ENCODE measurements at places on chromosomes 1 and 21.

- peak; percentile 3 for DNase-seq
Measured at GRCh38 chr1:93346421-93346993, 800 bp downstream of the DR1 start.

DNA sequence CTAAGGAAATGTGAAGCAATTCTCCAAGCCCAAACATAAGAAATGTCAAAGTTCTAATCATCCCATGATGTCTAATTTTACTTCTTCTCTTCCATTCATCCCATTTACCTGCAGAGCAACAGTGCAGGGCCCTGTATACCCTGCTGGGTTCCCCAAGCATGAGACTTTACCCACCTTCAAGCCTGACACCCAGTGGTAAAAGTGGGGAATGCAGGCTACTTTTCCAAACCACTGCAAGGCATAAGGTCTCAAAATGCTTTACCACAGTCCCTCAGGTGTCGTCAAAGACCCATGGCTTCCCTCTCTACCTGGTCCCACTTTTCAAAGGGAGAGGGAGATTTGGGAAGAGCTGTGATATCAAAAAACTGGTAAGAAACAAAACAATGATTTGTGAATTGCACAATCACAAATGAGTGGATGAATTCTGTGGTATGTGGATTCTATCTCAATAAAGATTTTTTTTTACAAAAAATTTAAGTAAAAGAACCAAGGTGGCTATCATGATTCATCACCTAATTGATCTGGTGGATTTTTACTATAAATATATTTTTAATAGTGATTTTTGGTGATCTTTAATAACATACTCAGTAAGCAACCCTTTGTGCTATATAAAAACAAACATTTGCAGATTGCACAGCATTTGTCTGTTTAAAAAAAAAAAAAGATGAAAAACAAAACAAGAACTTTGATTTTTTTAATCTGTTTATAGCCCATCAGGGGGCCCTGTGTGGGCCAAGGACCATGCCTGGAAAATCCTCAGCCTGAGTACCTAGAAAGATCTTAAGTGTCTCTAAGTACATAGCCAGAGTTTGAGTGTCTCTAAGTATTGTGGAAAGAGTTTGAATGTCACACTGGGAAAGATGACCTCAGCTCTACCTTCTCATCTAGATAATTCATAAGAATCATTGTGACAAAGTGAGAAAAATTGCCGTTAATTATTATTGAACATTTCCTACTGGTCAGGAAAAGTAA lies 73.1 kb upstream of the GJB5 start:
- no peak for DNase-seq

DNA sequence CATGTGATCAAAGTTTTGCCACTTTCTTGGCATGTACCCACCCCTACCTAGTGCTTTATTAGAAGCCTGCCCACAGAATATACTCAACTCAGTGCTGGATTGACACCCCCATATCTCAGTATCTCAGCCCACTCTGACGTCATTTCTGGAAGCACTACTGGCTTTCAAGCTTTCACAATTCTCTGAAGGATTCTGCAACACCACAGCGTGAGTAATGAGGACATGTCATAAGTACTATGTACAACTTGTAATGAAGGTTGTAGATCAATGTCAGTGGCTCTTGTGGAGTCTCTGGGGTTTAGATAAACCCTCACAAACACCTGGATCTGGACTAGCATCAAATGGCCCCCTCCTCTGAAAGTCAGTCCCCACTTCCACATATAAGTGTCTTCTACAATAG lies 57.2 kb downstream of the TNFSF4 start:
- DNase-seq: no peak

GRCh38 chr1:45585496-45586075 lies 1.7 kb downstream of the NASP start:
- DNase-seq: no peak

- DNase-seq: no peak
Measured at GRCh38 chr1:203074610-203075009, 11.2 kb downstream of the MYOG start.

GRCh38 chr1:29782846-29783507 lies 546.7 kb downstream of the PTPRU start:
- no peak for DNase-seq

- no peak for DNase-seq
Measured at GRCh38 chr1:101299141-101299540, 62.3 kb downstream of the S1PR1 start.

- no peak for DNase-seq
Measured at GRCh38 chr1:88514544-88515060, 169.5 kb upstream of the PKN2 start.

DNA sequence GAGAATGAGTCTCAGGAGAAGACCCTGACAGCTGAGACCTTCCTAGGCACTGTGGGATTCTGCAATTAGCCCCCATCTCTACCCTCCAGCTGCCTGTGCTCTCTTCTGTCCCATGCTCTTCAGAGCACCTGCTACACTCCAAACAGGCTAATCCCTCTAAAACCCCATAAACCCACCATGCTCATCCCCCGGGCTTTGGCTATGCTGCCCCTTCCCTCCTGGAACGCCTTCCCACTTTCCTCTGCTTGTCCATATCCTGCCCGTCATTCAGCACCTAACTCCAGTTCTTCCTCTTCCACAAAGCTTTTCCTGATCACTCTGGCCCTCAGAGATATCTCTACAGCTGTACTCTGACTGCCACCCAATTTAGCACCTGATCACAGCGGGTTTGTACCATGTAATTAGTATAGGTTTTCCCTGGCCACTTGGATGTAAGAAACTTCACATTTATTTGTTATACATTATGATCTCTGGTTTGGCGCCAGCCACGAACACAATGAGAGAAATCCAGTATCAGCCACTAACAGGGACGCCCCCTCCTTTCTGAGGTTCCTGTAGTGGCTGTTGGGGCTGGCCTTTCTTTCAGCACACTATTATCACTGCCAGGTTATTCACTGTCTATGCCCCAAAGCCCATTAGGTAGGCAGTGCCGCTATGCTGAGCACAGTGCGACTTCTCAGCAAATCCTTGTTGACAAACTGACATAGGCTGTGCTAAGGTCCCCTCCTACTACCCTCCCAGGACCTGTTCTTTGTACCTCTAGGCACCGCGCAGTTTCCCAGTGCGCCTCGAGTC lies 45.1 kb downstream of the CDC7 start:
- no peak for DNase-seq

- DNase-seq: no peak
Measured at GRCh38 chr1:183027031-183027430, 3.8 kb downstream of the LAMC1 start.

- DNase-seq: no peak
Measured at GRCh38 chr1:204923201-204923600, 52.5 kb downstream of the NFASC start.

- DNase-seq: no peak
Measured at GRCh38 chr1:115240297-115240696, 97.8 kb downstream of the NGF start.

- no peak for DNase-seq
Measured at GRCh38 chr21:33432496-33432895, 29.3 kb downstream of the IFNGR2 start.

- peak; percentile 82 for DNase-seq
Measured at GRCh38 chr1:116485071-116485735, 85.6 kb downstream of the CD58 start.

DNA sequence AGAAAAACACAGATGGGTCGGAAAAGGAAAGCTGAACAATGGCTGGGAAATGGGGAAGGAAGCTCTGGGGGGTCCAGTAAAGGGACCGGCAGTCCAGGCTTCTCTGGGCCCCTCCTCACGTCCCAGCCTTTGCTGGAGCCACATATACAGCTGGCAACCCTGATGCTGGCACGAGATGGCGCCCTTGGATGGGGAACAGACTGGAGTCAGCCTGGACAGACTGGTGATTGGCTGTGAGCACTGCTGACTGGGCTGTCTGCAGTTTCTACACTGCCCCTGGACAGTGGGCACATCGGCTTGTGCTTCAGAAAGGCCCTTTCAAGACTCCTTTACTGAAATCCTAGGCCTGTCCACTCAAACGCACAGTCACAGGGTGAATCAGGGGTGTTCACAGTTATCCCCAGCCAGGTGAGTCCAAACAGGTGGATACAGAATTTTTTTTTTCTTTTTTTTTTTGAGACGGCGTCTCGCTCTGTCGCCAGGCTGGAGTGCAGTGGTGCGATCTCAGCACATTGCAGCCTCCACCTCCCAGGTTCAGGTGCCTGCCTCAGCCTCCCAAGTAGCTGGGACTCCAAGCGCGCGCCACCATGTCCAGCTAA lies 31.1 kb upstream of the ZBTB40 start:
- peak; percentile 25 for DNase-seq

GRCh38 chr1:28775121-28775942 lies 36.6 kb upstream of the OPRD1 start:
- peak; percentile 13 for DNase-seq

GRCh38 chr1:27773826-27774445 lies 917 bp downstream of the STX12 start:
- DNase-seq: no peak

DNA sequence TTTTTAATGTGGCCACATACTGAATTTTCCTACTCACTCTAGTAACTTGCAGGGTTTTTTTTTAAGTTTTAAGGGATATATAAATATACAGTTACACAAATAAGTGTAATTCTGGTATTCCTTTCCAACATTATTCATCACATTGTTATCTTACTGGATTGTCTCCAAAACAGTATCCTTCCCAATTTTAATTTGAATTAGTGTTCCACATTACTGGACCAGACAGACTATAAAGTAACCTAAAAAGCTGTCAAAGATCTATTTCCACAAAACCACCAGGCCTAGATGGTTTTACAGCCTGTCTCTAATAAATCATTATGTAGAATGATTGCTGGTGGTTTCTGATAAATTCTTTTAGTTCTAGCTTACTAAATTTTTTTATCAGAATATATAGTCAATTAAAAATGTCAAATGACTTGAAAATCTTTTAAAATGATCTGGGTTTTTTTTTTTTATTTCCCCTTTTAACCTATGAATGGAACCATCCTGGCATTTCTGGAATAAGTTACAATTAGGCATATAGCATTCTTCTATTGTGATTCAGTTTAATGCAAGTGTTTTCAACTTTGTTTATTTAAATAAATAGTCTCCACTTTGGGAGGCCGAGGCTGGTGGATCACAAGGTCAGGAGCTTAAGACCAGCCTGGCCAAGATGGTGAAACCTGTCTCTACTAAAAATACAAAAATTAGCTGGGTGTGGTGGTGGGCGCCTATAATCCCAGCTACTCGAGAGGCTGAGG lies 59.3 kb downstream of the PACC1 start:
- DNase-seq: no peak

- DNase-seq: no peak
Measured at GRCh38 chr1:238639861-238640260, 746.5 kb upstream of the CHRM3 start.

DNA sequence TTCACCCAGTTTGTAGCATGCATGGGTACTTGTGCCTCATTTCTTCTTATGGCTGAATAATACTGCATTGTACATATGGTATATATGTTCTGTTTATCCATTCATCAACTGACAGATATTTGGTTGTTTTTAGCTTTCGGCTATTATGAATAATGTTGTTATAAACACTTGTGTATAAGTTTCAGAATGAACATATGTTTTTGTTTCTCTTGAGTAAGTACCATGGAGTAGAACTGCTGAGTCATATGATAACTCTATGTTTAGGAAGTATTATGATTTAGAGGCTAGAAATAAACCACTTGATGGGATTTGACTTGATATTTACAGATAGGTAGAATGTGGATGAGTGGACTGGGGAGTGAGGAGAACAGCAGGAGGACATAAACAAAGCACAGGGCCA lies 48.6 kb downstream of the WNT2B start:
- no peak for DNase-seq

- no peak for DNase-seq
Measured at GRCh38 chr1:14466006-14466405, 132.5 kb upstream of the KAZN start.

GRCh38 chr1:3779265-3779911 lies 6.8 kb downstream of the SMIM1 start:
- no peak for DNase-seq

DNA sequence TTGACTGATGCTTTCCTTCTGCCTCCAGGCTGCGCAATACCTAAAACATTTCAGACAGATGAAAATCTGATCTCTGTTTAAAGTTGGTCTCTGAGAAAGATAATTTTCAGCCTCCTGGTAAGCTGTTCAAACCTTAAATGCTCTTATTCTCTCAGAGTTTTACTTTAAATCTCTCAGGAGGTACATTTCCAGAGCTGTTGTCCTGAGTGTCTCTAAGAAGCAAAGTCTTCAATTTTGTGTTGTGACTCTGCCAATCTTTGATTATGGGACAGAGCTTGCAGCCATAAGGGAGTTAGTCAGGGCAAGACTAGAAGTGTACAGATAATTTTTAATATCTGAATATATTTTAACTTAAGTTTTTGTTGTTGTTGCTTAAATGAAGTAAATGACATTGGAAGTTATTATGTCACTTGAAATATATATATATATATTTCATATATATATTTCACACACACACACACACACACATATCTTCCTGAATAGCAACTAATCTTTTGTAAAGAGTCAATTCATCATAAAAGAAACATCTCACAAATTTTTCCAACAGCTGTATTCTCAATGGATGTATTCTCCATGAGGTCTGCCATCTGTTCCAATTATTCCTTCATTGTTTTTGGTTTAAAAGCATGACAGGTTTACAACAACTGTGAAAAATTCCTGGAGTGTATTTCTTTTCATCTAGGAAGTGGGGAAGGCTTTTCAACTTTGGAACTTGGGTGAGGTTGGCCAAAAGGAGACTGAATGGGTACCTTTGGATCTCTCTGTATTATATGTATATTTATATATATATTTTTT lies 259.4 kb downstream of the BACH1 start:
- no peak for DNase-seq

GRCh38 chr1:32352239-32352745 lies 10.0 kb downstream of the FAM229A start:
- DNase-seq: no peak
